ENCODE measurements at places on chromosomes 7 and 10.
A peak's percentile ranks its signal among the peaks of the same experiment; 100 is the strongest.

GRCh38 chr7:132907380-132907940 lies 174.4 kb downstream of the CHCHD3 start:
- no peak for DNase-seq

DNA sequence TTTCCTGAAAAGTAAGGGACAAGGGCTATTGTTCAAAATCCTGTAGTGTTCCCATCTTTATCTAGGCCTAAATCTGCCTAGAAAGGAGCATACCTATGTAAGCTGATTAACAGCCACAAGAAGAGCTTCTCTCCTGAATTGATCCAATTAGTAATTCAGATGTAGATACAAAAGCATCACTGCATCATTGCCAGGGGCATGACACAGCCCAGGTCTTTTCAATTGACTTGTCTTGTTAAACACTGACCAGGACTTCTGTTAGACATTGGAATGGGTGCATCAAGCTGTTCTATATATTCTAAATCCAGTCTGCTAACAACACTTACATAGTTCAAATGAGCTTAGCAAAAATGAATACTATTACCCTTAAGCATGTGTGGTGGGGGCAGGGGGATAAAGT lies 589.2 kb downstream of the INHBA start:
- DNase-seq = no peak

- DNase-seq = no peak
These were observed 163.3 kb upstream of the TNRC18 start for GRCh38 chr7:5586963-5587348.

DNA sequence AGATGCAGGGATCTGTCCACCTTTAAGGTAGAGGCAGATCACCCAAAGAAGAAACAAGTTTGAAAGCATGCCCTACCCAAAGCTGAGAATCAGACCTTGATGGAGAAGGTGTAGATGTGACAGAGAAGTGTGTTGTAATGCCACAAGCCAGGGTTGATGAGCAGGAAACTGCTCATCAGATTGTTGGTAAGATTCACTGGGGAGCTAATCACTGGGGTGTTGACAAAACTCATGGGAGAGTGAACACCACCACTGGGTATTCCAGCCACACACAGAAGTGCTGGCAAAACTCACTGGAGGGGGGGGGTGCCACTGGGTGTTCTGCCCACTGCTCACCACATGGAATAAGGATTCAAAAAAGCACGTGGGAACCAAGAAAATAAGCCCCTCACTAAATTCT lies 95.2 kb downstream of the IQUB start:
- no peak for DNase-seq

GRCh38 chr10:42952349-42952748 lies 124.5 kb upstream of the RET start:
- DNase-seq = no peak

DNA sequence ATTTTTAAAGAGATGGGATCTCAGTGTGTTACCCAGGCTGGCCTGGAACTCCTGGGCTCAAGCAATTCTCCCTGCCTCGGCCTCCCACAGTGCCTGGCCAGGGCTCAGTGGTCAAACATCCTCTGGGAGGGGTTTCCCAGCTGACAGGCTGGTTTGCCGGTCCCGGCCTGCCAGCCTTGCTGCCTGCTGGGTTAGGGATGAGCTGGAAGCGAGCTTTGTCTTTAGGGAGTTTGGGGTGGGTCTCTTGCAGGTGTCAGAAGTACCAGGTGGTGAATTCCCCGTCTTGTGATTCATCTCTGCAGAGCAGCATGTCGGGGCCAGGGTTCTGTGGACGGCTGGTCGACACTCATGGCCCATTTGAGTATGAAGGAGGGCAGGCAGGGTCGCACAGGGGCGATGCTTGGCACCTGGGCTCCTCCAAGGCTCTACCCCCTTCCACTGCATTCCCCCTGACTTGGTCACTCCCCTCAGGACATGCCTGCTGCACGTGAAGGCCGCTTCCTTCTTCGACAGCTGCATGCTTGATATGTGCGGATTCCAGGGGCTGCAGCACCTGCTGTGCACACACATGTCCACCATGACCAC lies 30.3 kb downstream of the ZAN start:
- DNase-seq = no peak

- no peak for DNase-seq
These were observed 44.8 kb downstream of the PALS2 start for GRCh38 chr7:24617957-24618616.

DNA sequence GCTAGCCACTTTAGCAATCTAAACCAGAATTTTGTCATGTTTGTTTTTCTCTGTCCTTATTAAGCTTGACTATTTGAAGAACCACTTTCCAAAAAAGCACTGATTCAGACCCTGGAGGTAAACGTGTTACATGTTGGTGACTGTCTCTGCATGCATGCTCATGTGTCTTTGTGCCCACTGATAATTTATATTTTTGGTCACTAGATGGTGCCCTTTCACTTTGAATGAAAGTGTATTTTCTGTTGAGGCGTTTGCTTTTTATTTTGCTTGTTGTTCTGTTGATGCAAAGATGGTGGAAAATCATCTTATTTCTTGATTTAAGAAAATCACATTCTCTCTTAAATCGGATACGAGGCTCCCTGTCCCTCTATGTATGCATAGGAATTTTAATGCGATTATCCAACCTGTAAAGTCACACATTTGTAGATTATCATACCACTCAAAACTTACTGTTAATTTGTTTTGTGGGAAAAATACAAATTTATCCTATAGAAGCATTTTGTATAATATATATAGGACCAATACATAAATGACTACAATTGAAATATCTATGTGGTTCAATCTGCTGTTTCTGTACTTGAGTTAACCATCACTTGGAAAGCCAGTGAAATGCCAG lies 269.3 kb downstream of the BICC1 start:
- peak; percentile 36 for DNase-seq

GRCh38 chr10:78876449-78876848 lies 192.3 kb upstream of the ZMIZ1 start:
- DNase-seq = no peak

DNA sequence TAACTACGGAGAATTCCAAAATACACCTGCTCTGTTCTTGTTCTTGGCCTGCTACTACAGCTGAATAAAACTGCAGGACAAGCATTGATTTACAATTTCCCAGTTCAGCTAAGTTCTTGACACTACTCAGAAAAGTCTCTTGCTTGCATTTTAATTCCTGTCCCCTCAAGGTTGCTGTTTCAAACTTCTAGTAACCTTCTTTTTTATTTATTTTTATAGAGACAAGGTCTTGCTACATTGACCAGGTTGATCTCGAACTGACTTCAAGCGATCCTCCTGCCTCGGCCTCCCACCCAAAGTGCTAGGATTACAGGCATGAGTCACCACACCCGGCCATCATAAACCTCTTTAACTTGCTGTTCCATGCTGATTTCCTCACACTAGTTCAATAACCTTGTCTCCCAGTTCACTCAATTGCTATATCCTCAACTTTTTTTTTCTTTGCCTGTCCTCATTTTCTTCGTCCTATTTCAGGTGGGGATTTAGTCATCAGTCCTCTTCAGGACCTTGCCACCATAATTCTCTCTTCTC lies 79.9 kb downstream of the ARHGAP21 start:
- DNase-seq = no peak

DNA sequence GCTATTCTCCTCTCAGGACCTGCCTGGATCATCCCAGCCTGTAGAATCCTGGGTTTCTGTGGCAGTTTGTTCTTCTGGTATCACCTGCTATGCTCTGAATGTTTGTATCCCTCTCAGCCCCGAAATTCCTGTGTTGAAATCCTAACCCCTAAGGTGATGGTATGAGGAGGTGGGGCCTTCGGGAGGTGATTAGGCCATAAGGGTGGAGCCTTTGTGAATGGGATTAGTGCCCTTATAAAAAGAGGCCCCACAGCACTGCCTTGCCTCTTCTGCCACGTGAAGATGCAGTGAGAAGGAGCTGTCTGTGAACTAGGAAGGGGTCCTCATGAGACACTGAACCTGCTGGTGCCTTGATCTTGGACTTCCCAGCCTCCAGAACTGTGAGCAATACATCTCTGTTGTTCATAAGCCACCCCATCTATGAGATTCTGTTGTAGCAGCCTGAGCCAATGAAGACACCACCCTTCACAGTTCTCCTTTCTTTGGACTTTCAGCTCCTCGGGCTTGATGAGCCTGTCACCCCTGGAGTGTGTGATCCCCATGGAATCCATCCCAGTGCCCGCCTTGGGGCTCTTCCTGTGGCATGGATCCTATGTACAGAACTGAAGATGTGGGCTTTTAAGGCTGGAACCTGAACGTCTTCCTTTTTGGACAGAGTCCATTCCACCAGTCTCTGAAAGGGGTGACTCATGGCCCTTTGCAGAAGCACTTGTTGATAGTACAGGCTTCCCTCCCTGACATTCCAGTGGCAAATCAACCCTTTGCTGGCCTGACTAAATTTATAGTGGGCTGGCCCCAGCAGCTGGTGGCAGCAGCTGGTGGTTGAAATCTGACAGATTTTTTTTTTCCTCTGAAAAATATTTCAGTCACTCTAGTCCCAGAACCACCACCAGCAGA lies 138.0 kb downstream of the TACC2 start:
- no peak for DNase-seq

DNA sequence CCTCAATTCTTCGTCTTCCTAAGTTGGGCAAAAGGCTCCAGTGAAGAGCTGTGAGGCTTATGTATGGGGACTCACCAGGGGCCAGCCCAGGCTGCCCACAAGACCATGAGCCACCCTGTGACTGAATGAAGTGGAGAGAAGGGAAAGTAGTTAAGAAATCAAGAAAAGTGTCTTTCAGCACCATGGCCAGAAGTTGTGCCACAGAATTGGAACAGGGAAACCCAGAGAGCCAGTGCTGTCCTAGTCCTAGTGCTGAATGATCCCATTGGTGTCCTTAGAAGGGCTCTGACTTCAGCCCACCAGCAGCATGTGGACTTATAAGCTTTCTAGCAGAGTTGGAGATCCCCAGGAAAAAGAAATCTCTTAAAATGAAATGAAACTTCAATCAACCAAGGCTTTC lies 37.0 kb upstream of the CCSER2 start:
- no peak for DNase-seq

DNA sequence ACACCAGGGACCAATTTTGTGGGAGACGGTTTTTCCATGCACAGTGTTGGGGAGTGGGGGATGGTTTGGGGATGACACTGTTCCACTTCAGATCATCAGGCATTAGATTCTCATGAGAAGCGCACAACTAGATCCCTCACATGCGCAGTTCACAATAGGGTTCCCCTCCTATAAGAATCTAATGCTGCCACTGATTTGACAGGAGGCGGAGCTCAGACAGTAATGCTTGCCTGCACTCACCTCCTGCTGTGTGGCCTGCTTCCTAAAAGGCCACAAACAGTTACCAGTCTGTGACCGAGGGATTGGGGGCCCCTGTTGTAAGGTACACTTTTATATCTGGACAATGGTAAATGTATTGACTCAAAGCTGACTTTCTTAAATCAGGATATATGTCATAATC lies 45.6 kb upstream of the TRIL start:
- DNase-seq = no peak

DNA sequence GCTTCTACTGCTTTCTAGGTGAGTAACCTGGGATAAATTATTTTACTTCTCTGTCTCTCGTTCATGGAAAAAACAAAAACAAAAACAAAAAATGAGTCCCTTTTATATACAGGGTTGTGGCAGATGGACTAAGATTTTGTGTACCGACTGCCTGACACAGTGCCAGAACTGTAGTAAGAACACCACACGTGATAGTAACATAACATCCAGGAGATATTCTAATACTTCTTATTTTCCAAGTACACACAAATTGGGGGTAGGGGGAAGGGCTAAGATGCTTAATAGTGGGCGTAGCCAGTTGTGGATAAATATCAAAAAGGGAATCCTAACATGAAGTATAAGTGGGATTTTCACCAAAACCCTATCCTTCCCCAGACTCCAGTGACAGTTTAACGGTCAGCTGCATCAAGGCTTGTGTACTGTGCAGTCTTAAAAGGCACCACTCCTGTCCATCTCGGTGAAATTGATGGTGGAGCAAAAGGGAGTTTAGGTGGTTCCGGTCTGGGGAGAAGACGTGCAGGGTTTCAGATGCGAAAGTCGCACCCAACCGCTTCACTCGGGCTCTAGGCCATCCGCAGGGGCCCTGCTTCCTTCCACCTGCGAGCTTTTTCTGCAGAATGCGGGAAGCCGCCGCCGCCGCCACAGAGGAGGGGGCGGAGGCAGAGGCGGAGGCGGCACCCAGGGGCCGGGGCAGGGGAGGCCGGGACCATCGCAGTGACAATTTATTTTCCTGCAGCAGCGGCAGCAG lies at the start of gene STAMBPL1:
TSS of gene STAMBPL1 (plus strand) at position 712 of the 748 bp plus-strand sequence. CDS start 21,464 bp downstream, outside the sequence.
- DNase-seq = peak; percentile 40

- no peak for DNase-seq
These were observed 5.1 kb downstream of the ZNF680 start for GRCh38 chr7:64557601-64558322.

All from NCI-H1105 treated with DMSO at 0.1 percent for 48 hours (cell line).